ENCODE measurements at places on chromosomes 7 and 10.

GRCh38 chr7:122380992-122381391 lies 76.4 kb upstream of the FEZF1 start:
- DNase-seq: peak; percentile 21

- peak; percentile 79 for DNase-seq
Observed at GRCh38 chr7:134458341-134458805, 527 bp downstream of the AKR1B1 start.

DNA sequence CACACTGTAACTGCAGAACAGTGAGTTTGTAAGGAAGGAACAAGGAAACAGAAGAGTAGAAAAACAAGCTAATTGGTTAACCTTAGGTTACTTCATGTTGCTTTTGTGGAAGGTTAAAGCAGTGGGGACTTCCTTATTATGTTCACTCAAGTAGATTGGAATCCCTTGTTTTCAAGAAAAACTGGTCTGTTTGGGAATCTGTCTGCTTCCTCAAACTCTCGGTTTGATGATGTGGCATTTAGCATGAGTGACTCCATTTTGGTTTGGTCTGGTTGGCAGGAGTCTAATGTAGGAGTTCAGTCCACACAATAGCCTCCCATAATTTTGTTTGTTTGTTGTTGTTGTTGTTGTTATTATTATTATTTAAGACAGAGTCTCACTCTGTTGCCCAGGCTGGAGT lies 3.8 kb upstream of the TRIM56 start:
- DNase-seq: no peak

DNA sequence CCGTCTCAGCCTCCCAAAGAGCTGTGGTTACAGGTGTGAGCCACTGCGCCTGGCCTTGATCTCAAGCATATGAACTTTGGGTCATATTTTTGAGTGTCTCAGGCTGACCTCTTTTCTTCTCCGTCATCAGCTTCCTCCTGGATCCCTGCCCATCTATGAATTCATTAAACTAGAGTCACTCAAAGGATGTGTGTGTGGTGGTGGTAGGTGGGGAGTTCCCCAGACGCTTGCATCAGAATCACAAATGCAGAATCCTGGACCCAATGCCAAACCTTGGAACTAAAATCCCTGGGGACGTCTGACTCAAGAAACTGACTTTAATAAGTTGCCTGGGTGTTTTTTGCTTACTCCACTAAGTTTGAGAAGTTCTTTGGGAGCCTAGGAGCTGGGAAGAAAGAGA lies 6.7 kb upstream of the CREB5 start:
- no peak for DNase-seq

- no peak for DNase-seq
Observed at GRCh38 chr10:109974504-109975191, 33.1 kb upstream of the ADD3 start.

- DNase-seq: no peak
Observed at GRCh38 chr7:137001041-137001440, 132.6 kb downstream of the CHRM2 start.

DNA sequence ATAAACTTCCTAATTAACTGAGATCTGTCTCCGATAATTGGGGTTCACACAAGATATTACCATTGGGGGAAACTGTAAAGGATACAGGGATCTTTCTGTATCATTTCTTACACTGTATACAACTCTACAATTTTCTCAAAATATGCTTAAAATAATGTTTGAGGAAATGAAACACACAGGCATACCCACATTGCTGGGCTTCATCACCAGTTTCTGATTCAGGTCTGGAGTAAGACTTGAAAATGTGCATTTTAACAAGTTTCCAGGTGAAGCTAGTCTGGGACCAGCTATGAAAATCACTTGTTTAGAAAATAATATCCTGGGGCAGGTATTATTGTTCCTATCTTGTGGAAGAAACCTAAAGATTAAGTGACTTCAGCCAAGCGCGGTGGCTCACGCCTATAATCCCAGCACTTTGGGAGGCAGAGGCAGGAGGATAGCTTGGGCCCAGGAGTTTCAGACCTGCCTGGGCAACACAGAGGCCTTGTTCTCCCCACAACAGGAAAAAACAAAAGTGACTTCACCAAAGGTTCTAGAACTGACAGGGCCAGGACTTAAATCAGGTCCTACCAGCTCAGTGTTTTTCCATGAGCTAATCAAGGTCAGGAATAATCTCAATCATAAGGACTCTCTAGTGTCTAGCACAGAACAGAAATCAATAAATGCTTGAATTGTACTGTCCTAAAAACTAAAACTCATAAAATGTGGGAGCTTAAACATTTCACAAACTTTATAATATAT lies 12.6 kb downstream of the TOMM7 start:
- no peak for DNase-seq

GRCh38 chr7:44534087-44534486 lies 7.0 kb downstream of the NPC1L1 start:
- no peak for DNase-seq

DNA sequence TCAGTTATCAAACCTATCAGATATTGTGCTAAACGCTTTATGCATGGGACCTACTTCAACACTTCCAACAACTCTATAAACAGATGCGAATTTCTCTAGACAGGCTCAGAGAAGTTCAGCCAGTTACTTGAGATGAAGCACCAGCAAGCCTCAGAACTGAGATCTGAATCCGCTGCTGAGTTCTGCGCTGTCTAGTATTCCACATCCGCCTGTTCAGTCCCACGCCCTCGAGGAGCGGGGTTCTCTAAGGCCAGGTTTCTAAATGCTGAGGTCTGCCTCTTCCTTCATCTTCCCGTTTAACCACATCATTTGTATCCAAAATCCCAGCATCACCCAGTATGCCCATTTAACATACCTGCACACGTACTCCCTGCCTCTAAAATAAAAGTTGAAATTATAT lies 297.8 kb upstream of the ZNF32 start:
- no peak for DNase-seq

DNA sequence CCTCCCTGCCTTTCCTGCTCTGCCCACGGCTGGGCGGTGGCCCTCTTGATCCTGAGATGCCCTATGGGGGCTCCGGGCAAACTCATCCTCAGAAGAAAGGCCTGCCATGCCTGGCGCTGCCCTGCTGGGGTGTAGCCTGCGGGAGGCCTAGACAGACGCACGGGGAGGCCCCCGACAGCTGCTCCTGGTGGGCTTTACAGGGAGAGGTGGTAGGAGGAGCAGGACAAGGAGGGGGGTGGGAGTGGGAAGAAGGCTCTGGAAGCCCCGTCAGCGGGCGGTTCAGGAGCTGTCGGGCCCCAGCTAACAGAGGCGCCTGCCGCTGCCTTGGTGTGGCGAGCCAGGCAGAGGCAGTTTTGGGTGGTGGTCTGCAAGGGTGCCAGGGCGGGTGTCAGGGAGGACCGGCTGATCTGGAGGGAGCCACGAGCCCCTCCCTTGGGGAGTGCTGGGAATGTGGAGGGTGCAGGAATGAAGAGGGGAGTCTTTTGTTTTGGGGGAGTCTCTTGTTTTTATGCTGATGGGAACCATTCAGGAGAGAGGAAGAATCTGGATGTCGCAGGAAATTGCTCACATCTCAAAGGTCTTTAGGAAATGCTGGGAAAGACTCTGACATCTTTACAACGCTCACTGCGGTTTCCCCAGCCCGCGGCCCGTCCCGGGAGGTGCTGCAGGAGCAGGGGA lies 63.5 kb downstream of the CFAP46 start:
- DNase-seq: peak; percentile 62

DNA sequence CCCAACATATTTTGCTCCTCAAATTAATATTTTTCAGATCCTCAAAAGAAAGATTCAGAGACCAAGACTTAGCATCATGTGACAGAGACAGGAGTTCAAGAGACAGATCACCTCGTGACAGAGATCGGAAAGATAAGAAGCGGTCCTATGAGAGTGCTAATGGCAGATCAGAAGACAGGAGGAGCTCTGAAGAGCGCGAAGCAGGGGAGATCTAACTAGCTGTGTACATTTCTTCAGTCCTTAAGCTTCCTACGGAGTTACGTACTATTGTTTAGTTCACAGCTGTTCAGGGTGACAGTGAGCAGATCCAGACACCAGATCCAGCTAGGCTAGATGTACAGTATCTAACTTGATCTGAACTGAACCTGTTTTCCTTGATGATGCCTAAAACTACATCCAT lies 61.3 kb downstream of the KLRG2 start:
- no peak for DNase-seq

GRCh38 chr10:21327289-21327993 lies 198.0 kb downstream of the SKIDA1 start:
- no peak for DNase-seq

DNA sequence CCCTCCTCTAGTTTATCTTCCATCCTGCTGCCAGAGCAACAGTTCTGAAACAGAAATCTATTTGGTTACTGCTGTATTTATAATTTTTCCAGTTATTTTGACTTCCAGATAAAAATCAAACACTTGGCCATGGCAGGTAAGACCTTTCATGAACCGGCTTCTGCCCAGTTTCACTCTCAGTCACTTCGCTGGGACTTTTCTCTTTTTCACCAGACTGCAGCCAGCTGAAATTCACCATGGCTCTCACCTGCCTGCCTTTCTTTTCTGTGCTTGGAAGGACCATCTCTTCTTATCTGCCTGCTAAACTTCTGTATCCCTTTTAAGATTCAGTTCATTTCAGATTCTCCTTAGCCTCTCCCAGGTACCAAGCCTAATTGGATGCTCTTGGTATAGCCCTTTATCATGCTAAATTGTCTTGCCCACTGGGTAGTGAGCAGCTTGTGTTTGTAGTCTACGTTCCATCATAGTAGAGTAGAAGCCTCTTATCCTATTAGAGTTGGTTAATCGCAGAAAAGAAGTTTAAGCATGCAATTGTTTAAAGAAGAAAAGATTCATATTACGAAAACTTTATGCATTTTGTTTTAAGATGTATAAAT lies 71.7 kb downstream of the TAF3 start:
- peak; percentile 51 for DNase-seq

- no peak for DNase-seq
Observed at GRCh38 chr10:17831896-17832295, 22.7 kb downstream of the MRC1 start.

DNA sequence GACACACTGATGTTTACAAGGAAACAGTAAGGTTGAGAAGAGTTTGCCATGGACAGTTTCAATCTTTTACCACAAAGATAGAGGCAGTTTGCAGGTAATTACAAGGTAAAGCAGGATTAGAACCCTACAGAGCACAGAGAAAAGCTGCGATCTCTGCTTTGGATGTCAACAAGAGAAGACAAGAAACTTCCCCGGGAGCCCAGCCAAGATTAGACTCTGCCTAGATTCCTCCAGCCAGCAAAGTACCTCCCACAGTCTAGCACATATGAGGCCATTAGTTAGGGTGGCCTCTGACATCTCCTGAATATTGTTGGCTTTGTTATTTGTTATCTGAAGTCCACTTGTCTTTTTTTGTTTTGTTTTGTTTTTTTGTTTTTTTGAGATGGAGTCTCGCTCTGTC lies 178.1 kb downstream of the CALN1 start:
- no peak for DNase-seq

GRCh38 chr7:27763983-27764508 lies 24.1 kb downstream of the TAX1BP1 start:
- no peak for DNase-seq

DNA sequence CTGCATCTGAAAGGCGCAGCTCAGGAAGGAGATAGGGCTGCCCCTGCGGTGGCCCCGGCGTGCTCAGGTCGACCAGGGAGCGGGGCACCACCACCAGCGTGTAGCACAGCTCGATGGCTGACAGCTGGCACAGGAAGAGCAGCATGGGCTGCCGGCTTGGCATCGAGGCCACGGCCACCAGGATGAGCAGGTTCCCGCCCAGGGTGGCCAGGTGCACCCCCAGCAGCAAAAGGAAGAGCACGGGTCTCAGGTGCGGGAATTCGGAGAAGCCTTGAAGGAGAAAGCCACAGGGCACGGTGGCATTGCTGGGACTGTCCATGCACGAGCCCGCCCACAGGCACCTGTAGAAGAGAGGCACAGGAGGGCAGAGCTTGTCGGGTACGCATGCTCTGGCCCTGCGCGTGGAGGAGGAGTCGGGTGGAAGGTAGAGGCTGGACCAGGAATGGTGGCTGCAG lies 33.9 kb downstream of the TAS2R41 start:
- no peak for DNase-seq

- no peak for DNase-seq
Observed at GRCh38 chr10:51928162-51928561, 228.8 kb upstream of the CSTF2T start.

DNA sequence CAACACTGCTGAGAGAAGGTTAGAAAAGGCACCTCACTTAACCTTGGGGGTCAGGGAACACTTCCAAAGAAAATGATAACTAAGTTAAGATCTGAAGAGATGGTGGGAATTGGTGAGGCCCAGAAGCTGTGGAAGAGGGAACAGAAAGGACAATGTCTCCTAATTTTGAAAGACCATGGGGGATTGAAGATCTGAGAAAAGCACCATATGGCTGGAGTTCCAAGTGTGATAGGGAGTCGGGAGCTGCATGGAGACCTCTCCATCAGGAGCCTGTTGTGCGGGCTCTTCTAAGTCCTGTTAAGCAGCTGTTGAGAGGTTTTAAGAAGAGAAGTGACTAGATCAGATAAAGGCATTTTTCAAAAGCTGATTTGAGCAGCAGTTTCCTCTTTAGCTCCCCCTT lies 254.3 kb downstream of the CDK14 start:
- DNase-seq: no peak

GRCh38 chr10:102762401-102763015 lies 18.8 kb downstream of the WBP1L start:
- DNase-seq: no peak

DNA sequence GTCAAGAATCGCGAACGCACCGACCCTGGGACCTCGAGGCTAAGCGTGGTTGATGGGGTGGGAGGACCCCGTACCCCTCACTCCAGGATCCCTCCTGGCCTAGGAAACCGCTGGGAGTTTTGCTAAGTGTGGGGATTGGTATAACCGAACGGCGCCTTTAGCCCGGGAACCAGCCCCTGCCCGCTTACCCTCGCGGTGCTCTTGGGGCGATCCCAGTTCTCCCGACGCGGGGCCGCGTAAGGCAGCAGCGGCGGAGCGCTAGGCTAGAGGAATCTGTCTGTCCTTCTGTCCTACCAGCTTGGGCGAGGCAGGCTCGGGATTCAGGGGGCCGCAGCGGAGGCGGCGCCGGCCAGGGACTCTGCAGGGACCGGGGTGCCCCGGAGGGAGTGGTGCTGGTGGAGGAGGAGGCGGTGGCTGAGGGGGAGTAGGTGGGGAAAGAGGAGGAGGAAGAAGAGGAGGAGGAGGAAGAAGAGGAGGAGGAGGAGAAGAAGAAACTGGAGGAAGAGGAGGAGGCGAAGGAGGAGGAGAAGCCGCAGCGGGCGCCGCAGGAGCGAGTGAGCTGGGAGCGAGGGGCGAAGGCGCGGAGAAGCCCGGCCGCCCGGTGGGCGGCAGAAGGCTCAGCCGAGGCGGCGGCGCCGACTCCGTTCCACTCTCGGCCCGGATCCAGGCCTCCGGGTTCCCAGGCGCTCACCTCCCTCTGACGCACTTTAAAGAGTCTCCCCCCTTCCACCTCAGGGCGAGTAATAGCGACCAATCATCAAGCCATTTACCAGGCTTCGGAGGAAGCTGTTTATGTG lies 439 bp upstream of the EMX2 start:
- DNase-seq: peak; percentile 95

DNA sequence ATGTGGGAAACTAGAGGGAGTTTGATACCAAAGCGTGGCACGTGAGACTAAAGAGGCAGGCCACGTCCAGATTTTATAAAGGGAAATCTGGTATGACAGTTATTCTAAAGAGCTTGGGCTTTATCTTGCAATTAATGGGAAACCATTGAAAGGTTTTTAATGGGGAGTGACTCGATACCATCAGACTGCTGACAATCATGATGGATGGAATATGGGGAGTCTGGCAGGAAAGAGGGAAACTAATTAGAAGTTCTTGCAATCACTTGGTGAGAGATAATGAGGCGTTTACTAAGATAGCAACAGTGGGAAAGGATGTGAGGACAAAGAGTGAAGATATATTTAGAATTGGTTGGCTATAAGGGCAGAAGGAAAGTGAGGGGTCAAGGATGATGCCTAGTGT lies 94.0 kb downstream of the MBL2 start:
- no peak for DNase-seq
